Central memory CD4-positive, alpha-beta T cell (primary cell): ENCODE measurements at places on chromosomes 11 and 22.
A peak's percentile ranks its signal among the peaks of the same experiment; 100 is the strongest.

- no peak for DNase-seq
These were observed 224.6 kb downstream of the MN1 start for GRCh38 chr22:27576815-27577573.

DNA sequence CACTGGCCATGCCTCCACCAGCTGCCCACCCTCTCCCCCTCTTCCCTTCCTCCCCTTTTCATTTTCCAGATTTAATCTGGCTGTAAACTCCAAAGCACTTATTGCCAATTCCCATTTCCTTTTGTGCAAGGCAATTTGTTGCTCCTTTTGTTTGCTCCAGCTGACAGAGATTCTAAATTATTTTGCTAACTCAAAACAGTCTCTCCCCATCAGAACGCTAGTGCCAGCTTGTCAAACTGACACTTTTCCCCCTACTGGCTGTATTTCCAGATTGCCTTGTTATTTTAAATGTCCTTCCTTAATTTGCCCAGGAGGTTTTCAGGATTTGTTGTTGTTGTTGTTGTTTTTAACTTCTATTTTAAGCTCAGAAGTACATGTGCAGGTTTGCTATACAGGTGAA is 57.0 kb upstream of the PAK1 start:
- no peak for DNase-seq

DNA sequence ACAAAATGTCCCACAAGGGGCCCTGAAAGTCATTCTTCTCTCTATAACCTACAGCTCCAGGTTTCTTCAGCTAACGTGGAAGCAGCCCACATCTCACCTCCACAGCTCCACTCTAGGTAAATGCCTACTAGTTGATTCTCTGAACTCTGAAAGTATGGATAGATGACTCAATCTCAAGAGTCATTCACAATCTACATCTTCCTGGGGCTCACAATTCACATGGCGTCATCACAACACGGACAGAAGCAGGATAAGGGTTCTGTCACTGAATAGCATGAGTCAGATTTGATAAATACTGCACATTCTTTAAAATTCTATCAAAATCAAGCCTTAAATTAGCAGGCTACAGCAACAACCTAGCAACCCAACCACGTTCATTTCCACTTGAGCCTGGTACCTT is 96.3 kb downstream of the PLEKHA7 start:
- DNase-seq, result no peak

DNA sequence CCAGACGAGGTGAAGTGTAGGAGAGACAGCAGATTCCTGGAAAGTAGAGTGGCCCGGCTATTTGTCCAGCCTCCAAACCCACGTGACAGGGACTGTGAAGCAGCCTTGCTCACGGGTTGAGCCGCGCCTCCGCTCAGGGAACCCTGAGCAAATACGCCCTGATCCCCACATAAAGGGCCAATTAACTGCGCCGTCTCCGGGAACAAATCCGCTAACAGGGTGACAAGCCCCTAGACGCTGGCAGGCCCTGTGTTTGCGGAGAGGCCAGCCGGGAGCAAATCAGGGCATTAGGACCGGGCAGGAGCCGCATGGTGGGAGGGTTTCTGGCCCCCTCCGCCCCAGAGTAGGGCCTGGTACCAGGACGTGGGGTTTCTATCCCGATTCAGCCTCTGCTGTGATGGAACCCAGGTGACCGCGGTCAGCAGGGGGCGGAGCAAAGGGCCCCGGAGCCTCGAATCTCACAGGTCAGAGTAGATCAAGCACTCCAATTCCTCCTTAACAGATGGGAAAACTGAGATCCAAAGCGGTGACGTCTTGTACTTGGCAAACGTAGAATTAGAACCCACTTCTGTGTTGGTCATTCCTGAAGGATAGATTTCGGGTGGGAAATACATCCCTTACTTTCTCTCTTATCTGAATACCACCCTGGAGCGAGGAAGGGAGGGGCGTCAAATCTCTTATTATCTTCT is 2.0 kb upstream of the ROBO3 start:
- DNase-seq, result no peak

GRCh38 chr11:45649544-45650165 is 15.8 kb downstream of the CHST1 start:
- no peak for DNase-seq

DNA sequence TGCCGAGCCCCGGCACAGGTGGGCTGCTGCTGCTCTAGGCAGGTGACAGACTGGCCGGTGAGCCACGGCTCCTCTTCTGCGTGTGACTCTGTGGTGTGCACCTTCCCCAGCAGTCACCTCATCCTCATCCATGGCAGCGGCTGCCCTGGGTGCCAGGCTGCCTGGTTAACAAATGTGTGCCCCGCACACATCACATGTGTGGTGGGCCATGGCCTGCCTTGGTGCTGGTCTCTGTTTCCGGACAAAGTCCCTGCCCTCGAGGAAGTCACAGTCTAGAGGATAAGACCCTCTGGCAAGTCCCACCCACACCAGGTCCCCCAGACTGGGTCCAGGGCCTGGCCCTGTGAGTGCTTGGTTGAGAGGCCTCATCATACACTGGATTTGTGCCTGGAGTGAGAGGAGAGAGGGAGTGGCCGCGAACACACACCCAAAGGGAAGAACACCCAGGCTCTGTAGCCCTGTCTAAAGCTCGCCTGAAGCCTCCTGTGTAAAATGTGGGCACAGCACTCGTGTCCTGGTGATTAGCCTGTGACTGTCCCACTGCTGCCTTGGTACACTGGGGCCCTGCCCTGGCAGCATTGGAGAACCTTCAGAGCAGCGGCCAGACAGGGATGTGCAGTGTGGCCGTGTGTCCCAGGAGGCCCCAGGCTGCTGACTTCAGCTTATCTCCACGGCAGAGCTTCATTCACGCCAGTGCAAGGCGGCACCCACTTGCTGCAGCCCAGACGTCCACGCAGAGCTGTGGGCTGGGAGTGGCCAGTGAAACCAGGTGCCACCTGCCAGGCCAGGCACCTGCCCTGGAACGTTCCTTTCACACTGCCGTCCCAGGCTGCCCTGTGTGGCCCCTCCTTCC is 269.9 kb downstream of the TBC1D22A start:
- no peak for DNase-seq

DNA sequence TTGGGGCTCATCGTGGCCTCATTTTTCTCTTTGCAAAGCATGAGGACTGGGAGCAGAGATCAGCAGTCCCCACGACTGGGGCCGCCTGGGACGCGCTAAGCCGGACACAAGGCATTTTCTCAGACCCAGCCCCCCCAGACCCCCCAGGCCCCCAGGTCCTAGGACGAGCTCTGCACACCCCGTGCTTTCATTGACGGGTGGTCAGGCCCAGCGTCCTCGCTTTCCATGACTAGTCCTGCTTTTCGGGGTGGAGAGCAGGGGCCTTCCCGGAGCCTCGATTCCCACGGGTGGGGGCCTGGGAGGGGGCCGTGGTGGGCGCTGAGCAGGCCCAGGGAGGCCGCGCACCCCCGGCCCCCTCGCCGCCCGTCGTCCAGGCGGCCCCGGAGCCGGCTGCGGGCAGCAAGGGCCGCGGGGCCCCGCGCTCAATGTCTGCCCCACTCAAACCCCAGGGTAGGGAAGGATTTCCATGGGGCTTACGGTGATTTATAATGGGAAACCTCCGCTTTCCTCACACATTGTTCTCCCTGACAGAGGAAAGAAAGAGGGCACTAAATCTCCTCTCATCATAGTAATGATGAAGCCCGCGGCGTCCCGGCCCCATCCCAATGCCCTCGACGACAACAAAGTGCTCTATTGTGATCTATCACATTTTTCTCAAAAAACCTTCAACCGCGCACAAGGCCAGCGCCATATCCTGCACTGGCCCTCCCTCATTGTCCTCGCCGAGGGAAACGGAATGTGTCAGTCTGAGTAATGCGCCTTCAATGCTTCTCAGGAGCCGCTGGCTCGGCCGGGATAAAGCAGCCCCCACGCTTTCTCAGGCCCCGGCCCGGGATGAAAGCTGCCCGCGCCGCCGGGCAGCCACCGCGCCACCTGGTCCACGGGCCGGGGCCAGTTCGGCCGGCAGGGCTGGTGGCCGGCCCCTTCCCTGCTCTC is 10.4 kb upstream of the LINC01488 start:
- DNase-seq, result no peak

- DNase-seq, result no peak
These were observed 100.0 kb downstream of the NTM start for GRCh38 chr11:131470216-131470925.

- no peak for DNase-seq
These were observed 6.0 kb downstream of the ACO2 start for GRCh38 chr22:41474872-41475451.

DNA sequence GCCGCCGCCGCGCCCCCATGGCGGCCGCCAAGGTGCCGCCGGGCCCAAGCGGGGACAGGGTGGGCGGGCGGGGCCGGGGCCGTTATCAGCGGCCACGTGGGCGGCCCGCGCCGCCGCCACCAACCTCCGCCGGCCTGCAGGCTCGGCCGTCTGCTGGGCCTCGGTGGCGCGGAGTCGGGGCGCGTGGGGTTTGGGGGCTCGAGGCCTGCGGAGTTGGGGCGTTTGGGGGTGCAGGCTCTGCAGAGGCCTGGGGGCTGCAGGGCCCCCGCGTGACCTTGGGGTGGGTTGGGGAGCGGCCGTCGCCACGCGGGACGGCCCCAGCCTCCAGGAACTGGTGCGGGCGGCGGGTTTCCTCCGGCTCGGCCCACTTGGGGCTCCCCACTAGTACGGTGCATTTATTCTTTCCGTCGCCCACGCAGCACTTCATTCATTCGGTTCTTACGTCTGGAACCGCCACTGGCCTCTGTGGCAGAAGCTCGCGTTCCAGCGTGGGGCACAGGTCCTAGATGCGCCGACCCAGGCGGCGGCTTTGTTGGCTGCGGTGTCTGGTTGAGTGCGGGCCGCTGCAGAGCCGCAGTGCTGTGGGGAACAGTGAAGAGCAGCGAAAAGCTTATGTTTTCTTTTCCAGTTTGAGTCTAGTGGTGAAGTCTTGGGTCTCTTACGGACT is 740 bp upstream of the TRMT2A start:
- DNase-seq, result peak; percentile 52

DNA sequence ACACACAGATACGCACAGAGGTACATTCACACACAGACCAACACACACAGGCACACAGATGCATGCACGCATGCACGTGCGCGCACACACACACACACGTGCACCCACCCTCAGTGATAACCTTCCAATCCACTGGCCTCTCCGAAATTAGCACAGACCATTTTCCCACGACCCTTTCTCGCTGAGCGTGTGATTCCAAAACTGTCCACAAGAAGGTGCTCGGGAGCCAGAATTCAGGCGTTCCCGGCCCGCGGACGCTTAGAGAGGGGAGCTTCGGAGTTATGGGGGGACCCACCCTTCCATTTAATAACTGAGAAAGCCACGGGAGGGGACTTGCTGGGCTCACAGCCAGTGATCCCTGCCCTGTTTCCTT is 33.8 kb upstream of the SLC35C1 start:
- DNase-seq, result peak; percentile 62

GRCh38 chr11:108965306-108966001 is 300.6 kb downstream of the DDX10 start:
- DNase-seq, result no peak

DNA sequence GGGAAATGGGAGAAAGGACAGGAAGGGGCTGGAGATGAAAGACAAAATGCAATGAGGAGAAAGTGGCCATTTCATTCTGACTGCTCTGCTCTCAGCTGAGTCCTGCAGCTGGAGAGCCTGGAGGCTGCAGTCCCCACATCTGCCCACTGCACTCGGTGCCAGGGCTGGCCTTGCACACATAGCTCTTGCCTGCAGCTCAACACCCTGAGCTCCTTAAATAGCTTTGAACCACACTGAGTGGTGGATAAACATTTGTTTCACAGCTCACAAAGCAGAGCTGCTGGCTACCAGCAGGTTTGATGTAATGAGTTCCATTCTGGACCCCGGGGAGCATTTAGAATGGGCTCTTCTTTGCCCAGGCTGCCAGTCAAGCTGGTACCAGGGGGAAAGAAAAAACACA is 426.1 kb upstream of the CADM1 start:
- DNase-seq, result no peak

GRCh38 chr11:13076961-13077360 is 67.8 kb downstream of the RASSF10 start:
- DNase-seq, result no peak

DNA sequence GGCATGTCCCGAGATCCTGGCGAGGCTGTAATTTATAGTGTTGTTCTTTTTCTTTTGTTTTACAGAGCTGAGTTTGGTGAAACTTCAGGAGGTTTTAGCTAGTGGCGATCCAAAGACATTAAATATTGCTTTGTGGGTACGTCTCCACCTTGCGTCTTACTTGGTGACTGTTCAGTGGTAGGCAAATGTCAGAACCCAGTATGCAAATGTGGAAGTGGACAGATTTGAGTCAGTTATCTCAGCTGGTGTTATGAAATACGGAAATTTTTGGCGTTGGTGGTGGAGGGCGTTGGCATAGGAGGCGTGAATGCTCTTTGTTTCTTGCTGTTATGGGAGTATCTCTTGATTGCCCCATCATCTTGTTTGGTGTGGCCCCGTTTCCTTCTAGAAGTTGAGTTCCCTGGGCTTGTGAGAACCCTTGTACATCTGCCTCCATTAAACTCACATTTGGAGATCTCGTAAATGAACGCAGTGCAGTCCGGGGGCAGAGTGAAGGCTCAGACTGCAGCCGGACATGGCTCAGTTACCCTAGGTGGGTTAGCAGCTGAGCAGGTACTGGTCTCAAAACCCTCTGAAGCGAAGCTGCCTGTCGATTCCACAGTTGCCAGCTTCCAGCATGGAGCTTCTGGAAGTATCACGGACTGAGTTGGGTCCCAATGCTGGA is 39.9 kb downstream of the PTPRJ start:
- peak; percentile 57 for DNase-seq

- DNase-seq, result no peak
These were observed 18.7 kb upstream of the NFAM1 start for GRCh38 chr22:42450862-42451261.

- DNase-seq, result no peak
These were observed 1.7 kb downstream of the DKK3 start for GRCh38 chr11:12006552-12007229.

- DNase-seq, result no peak
These were observed 96.5 kb downstream of the NXPE2 start for GRCh38 chr11:114774599-114775361.

GRCh38 chr11:128919216-128919615 is 23.5 kb downstream of the TP53AIP1 start:
- no peak for DNase-seq

DNA sequence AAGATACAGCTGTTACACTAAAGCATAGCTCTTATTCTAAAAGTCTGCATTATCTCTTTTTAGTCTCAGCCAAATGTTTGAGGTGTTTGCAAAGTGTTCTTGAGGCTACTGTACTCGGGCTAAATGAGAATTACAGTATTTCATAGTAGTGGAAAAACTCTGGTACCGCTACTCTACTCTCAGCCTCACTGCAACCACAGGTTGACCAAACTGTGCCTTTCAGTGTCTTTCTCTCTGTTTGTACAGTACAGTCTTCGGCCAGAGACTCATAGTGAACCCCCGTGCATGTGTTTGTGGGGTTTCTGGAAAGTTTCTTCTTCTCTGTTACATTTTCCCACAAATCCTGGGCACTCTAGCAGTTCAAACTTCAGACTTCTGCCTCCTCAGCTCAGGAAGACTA is 7.4 kb upstream of the LUZP2 start:
- DNase-seq, result no peak
